ENCODE measurements at places on chromosomes 4 and X.

DNA sequence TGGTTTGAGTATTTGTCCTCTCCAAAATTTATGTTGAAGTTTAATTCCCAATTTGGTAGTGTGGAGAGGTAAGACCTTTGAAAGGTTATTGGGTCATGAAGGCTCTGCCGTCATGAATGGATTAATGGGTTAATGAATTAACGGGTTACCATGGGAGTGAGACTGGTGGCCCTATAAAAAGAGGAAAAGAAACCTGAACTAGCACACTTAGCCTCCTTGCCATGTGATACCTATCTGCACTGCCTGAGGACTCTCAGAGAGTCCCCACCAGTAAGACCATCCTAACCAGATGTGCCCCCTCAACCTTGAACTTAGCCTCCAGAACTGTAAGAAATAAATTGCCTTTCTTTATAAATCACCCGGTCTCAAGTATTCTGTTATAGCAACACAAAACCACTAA lies 39.3 kb downstream of the PAGE1 start:
- no peak for DNase-seq

- DNase-seq, result no peak
Measured at GRCh38 chr4:82031376-82031927, 342.3 kb downstream of the HNRNPD start.

GRCh38 chrX:21408307-21408706 lies 34.1 kb downstream of the CNKSR2 start:
- DNase-seq, result no peak

GRCh38 chrX:154355094-154355775 lies 19.2 kb downstream of the FLNA start:
- DNase-seq, result no peak

DNA sequence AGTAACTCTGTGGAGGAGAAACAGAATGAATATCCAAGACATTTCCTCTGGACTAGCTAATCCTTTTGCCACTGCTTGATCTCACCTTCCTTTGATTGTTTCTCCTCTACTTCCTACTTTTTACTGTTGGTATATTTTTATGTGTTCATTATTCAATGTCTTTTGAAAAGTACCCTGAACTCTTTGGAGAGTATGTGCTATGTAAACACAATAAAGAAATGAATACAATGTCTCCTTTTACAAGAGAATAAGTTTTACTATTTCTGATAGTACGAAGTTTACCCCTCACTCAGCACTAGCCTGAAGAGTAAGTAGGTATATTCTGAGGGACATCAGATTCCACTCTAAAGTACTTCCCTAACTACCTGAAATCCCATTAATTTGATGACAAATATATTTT lies 19.9 kb downstream of the CLDN2 start:
- DNase-seq, result no peak

DNA sequence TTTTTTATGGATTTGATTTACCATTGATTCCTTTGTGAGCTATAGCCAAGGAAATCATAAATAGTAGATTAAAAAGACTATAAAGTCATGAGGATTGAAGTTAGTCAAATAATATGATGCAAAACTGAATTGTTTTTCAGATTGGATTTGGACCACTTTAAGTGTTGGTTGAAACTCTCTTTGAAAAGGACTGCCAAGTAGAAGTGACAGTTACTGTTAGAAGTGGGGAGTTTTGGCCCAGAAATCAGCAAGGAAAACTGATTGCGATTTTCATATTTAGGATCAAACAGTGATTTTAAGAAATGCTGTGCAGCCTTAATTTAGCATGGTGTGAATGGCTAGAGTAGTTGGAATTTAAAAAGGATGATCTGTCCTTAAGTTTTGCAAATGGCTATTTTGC lies 4.9 kb downstream of the ADGRL3 start:
- DNase-seq, result no peak

GRCh38 chr4:65096630-65097029 lies 573.7 kb downstream of the EPHA5 start:
- DNase-seq, result no peak

GRCh38 chr4:137238456-137239162 lies 293.7 kb downstream of the PCDH18 start:
- DNase-seq, result peak; percentile 93

DNA sequence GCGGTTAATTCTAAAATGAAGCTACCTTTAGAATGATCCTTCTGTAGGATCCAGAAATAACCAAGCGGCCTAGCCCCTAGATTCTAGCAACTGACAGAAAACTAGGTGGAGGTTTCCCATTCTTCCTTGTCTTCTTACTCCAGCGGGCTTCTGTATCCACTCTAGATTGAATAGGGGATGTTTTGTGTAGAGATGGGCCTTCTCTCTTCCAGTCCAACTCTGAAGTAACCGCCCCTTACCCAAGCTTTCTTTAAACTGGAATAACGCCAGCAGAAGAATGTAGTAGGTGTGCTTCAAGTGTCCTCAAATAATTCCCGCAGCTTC lies 386 bp upstream of the TMEM184C start:
- DNase-seq, result no peak

DNA sequence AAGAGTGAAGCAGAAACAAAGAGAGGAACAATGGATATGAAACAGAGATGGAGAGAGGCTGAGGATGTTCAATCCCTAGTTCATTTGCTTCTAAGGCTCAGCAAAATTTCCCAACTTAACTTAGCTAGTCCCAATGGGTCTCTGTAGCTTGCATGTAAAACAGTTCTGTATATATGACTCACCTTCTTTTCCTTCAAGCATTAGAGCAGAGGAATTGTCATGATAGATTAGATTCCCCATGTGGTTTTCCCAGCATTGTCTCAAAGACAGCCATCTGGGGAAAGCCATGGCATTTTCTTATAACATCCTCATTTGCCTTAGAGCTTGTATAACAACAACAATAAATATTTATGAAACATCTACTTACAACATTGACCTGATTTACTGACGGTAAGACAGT lies 93.9 kb upstream of the GATB start:
- no peak for DNase-seq
